ENCODE measurements at places on chromosomes 12 and 14. TPM values are rescaled to one million over a fixed set of nuclear protein-coding genes. Genes with fewer than 3 reads are reported as not detected.

CPNE6 gene
- not detected for total RNA-seq

KRT79 gene
- total RNA-seq: not detected

OR8S1 gene
- total RNA-seq: not detected

SLC25A21 gene
- 0.29 TPM for total RNA-seq

GRCh38 chr14:103749452-103749851 lies 33.8 kb downstream of the ZFYVE21 start:
- DNase-seq: peak; percentile 49
- H3K36me3 ChIP-seq: no peaks in the 10 kb centered on the region
- no peak overlapping the region for H3K27ac ChIP-seq

- H3K4me3 ChIP-seq: no peak overlapping the region
- no peak overlapping the region for H3K27ac ChIP-seq
Observed at GRCh38 chr14:52494444-52494843, 57.9 kb downstream of the TXNDC16 start.

- no peaks in the 10 kb centered on the region for H3K4me1 ChIP-seq
- H3K4me3 ChIP-seq: no peak overlapping the region
- H3K27me3 ChIP-seq: no peaks in the 10 kb centered on the region
- no peak for DNase-seq
Observed at GRCh38 chr12:71772735-71773134, 18.1 kb downstream of the RAB21 start.

DNA sequence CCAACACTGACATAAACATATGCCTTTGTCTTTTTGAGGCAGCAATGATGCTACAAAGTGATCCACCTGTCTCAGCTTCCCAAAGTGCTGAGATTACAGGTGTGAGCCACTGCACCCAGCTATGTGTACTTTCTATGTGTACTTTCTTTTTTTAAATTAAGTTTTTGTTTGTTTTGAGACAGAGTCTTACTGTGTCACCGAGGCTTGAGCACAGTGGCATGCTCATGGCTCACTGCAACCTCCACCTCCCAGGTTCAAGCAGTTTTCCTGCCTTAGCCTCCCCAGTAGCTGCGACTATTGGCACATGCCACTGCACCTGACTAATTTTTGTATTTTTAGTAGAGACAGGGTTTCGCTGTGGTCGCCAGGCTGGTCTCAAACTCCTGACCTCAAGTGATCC lies 172.5 kb upstream of the ALG10B start:
- no peaks in the 10 kb centered on the region for H3K4me1 ChIP-seq
- H3K4me3 ChIP-seq: no peak overlapping the region
- no peak for DNase-seq
- H3K27ac ChIP-seq: no peak overlapping the region
- H3K27me3 ChIP-seq: no peaks in the 10 kb centered on the region

Data from osteoblast (primary cell).